ENCODE measurements at places on chromosomes 12 and 14. TPM values are rescaled to one million over a fixed set of nuclear protein-coding genes. Genes with fewer than 3 reads are reported as not detected.

KIF5A gene
- not detected for total RNA-seq

FBXW8 gene
- total RNA-seq = 5.0 TPM

DNA sequence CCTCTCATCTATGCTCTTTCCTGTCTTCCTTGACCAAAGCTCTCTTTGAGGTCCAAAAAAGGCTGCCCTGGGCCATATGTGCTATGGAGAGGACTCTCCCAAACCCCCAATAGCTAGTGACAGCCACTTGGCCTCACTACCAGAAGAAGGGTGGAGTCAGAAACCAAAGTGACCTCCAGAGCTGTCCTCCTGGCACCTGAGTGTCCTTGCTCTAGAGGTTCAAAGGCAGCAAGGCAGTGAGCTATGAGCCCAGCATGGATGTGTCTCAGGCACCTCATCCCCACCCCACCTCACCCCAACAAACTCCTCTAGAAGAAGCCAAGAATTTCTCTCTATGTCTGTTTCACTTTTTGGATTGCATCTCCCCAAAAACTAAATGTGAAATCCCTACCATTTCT is 4.1 kb upstream of the AQP5 start:
- no peaks in the 10 kb centered on the region for H3K36me3 ChIP-seq
- no peak for DNase-seq
- no peak overlapping the region for H3K4me3 ChIP-seq
- H3K27me3 ChIP-seq = peaks cover 38% of the 10 kb centered on the region

DNA sequence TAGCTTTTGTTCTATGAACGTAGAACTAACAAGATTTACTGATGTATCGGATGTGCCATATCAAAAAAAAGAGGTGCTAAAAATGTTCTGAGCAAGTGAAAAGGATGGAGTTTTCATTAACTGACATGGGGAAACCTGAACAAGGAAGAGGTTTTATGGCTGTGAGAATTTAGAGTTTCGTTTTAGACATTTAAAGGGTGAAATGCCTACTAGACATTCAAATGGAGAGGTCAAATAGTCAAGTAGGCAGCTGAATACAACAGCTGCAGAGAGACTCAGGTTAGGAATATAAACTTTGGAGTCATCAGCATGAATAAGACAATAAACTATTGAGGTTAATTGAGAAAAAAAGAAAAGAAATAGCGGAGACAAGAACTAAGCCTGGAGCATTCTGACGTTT is 364.9 kb upstream of the GARIN6 start:
- H3K36me3 ChIP-seq = no peaks in the 10 kb centered on the region
- no peak overlapping the region for H3K27ac ChIP-seq
- no peak overlapping the region for H3K4me3 ChIP-seq

GRCh38 chr14:49553106-49553505 is 33.1 kb downstream of the RPS29 start:
- no peaks in the 10 kb centered on the region for H3K27me3 ChIP-seq
- H3K36me3 ChIP-seq = no peaks in the 10 kb centered on the region
- DNase-seq = no peak
- no peaks in the 10 kb centered on the region for H3K4me1 ChIP-seq

Data from gastrocnemius medialis (tissue), 4 donors.